Suprapubic skin (tissue), 4 donors: ENCODE measurements at places on chromosomes 7 and 10. TPM values are rescaled to one million over a fixed set of nuclear protein-coding genes. Genes with fewer than 3 reads are reported as not detected.

DNA sequence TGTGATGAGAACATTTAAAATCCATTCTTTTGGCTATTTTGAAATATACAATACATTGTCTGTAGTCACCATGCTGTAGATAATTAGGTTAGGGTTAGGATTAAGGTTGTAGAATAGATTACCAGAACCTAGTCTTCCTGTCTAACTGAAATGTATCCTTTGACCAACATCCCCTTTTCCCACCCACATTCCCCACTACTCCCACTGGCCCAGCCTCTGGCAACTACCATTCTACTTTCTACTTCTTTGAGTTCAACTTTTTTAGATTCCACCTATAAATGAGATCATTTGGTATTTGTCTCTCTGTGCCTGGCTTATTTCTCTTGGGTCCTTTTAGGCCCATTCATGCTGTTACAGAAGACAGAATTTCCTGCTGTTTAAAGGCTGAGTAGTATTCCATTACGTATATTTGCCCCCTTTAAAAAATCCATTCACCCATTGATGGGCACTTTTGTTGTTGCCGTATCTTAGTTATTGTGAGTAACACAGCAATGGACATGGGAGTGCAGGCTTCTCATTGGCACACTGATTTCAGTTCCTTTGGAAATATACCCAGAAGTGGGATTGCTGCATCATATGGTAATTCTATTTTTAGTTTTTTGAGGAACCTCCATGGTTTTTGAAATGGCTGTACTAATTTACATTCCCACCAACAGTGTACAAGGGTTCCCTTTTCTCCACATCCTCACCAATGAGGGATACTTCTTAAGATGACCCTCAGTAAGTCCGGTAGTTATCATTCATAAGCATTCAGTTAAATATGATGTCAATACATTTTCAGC is 104.0 kb downstream of the RALA start:
- H3K36me3 ChIP-seq, result no peaks in the 10 kb centered on the region
- H3K4me1 ChIP-seq, result no peaks in the 10 kb centered on the region
- H3K27me3 ChIP-seq, result no peaks in the 10 kb centered on the region

GRCh38 chr7:101166909-101167644 is 1.7 kb upstream of the VGF start:
- no peak for DNase-seq
- H3K27ac ChIP-seq, result no peak overlapping the region
- no peak overlapping the region for H3K4me3 ChIP-seq
- peaks cover 100% of the 10 kb centered on the region for H3K27me3 ChIP-seq

GRCh38 chr10:72175149-72175548 is 40.7 kb upstream of the ANAPC16 start:
- no peaks in the 10 kb centered on the region for H3K27me3 ChIP-seq
- H3K4me3 ChIP-seq, result no peak overlapping the region
- H3K27ac ChIP-seq, result no peak overlapping the region

DNA sequence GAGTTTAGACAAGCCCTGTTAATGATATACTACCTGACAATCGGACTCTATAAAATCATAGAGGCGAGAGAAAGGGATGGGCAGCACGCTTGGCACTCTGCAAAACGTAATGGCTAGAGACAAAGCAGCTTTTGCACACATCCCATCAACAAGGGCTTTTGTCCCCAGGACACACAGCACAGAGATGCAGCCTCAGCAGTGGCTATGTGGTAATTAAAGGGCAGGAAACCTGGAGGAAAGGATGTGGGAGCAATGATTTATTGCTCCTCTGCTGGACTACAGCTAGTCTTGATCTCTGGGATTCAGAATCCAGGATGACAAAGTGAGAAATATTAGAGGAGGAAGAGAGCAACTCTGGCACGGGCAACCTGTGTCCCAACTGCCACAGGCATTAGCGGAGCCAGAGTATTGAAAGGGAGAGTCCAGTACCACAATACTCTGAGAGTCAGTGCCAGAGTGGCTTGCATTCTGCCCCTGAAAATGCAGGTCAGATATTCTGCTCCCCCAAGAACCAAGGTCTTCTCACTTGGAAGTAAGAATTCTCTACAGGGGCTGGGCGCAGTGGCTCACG is 96.5 kb downstream of the ARMH3 start:
- H3K4me1 ChIP-seq, result no peaks in the 10 kb centered on the region
- H3K27ac ChIP-seq, result no peak overlapping the region
- H3K36me3 ChIP-seq, result peaks cover 36% of the 10 kb centered on the region
- H3K27me3 ChIP-seq, result no peaks in the 10 kb centered on the region
- H3K4me3 ChIP-seq, result no peak overlapping the region

The NKX2-3 gene
- total RNA-seq, result not detected

The MYO1G gene
- total RNA-seq, result 1.5 TPM

The CHST15 gene
- 20.6 TPM for total RNA-seq
